Umbilical cord (tissue), 2 donors: ENCODE measurements at places on chromosomes 1 and 21.

- no peak for DNase-seq
These were observed 31.0 kb downstream of the ZNF496 start for GRCh38 chr1:247300491-247301175.

- DNase-seq = no peak
These were observed 2.6 kb downstream of the NME7 start for GRCh38 chr1:169364948-169365347.

DNA sequence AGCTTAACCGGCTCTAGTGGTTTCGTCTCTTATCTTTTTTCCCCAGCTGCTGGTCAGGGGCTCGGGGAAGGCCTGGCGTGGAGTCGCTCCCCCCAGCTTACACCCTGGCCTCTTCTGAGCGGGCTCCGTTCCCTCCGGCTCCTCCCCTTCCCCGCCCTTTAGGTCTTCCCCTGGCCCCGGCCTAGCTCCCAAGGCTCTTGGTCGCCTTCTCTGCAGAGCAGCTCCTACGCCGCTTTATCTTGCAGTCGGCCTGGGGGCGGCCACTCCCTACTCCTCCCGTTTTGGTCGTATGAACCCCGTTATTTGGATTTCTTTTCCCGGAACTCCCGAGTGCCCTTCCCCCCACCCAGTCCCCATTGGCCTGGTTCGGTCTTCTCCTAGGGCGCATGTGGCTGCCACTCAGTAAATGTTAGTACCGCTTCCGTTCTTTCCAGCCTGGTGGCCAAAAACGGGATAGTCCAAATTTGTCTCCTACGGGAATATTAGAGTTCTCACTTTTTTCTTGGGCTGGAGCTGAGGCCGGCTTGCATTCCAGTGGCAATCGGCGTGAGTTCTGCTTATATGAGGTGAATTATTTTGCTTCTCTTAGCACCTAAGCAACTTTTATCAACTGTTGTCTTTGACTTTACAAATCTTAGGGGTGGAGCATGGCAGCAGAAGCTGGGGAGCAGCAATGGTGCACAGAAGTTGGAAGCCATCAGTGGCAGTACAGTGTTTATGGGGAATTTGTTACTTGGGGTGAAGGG lies 467 bp downstream of the THRAP3 start:
- DNase-seq = no peak

DNA sequence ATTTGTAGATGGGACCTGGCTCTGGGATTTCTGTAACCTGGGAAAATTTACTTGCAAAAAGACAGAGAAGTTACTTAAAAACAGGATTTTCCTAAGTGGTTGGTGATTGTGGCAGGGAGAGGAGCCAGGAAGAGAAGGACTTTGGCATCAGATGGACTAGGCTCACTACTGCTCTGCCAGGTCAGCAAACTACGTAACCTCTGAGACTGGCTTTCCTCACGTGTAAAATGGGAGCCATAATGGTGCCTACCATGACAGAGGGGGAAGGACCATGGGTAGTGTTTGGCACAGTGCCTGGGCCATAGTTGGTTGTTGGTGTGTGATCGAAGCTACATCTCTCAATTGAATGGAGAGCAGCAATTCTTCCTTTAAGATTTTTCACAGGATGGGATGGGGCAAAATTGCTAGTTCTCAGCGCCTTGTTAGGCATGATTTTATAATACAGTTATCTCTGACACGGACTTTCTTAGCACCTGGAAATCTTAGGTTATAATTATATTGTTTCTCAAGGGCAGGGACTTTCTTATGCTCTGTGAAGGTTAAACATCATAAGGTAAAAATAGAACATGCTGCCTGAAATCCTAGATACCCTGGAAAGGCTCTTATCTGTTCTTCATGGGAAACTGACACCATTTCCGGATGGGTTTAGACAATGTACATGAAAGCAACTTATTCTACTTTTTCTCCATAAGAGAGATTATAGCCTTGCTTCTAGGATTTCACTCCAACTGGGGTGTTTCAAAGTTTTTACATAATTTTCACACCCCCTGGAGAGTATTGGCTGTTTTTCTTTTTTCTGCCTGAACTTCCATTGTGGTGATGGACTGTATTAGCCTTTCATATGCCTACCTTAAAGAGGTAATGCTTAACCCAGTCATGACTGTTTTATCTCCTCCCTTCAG lies 10.9 kb downstream of the ROR1 start:
- no peak for DNase-seq

GRCh38 chr21:25626757-25627156 lies 12.3 kb upstream of the JAM2 start:
- DNase-seq = peak; percentile 61

- DNase-seq = no peak
These were observed 273.8 kb downstream of the MATN1 start for GRCh38 chr1:30449428-30450147.

DNA sequence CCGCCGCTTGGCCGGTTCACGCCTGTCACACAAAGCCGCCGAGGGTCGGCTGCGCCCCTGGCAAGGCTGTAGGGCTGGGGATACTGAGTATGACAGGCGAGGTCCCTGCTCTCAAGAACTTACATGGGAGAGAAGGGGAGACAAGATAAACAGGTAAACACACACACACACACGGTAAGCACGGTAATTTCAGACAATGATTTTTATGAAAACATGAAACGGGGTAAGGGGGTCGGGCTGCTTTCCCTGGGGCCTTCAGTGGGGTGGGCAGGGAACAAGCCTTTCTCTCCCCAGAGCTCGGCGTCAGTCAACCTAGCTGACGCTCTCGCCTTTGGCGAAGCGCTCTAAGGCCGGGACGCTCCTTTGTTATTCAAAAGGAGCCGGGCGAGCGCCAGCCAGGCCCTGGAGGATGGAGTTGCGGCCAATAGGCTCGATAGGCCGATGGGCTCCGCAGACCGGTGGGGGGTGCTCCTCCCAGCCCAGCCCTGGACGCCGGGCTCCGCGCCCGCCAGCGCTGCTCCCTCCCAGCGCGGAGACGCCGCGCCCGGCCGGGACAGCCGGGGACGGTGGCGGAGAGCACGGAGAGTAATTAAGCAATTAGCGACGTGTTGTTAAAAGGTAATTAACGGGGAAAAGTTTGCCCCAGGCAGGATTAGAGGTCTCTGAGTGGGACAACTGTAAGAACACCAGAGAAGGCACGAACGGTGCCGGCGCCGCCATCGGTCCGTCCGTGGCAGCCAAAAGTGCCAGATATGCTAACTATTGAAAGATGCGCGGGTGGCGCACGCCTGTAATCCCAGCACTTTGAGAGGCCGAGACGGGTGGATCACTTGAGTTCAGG lies 950 bp upstream of the INKA2 start:
- DNase-seq = peak; percentile 57
